ENCODE measurements at places on chromosomes 2 and 18. TPM values are rescaled to one million over a fixed set of nuclear protein-coding genes. Genes with fewer than 3 reads are reported as not detected.

- no peak for DNase-seq
Measured at GRCh38 chr2:64918220-64918886, 70.8 kb upstream of the SLC1A4 start.

DNA sequence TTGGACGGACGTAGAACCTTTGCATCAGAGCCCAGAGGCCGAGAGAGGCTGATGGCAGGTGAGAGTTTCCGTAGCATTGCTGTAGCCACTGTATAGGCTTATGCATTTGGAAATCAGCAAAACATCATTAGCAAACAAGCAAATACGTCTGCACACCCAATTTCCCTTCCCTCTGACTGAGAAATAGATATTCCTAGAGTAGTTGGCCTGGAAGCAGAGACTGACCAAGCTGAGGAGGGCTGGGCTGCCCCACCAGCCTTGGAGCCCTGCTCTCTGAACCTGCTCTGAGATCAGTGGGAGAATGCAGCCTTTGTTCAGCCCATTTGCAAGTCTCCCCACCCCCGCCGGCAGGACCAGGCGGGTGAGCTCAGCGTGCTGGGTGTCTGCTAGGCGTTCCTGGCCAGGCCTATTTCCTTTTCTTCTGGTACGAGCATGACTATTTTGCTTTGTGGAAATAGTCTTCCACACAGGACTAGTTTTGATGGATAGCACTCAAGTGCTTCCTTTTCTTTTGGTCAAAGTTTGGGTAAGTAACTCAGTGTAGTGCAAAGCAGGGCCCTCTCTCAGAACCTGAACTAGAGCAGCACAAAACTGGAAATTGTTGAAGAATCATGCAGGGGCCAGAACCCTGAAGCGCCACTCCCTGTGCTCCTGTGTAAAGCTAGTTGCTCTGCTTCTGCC, 21.9 kb upstream of the RNF149 start:
- DNase-seq = no peak

- DNase-seq = no peak
Measured at GRCh38 chr2:9428965-9429577, 5.6 kb downstream of the CPSF3 start.

- DNase-seq = no peak
Measured at GRCh38 chr2:227846831-227847230, 24.6 kb upstream of the DAW1 start.

HIBCH gene
- 42.1 TPM for total RNA-seq

DNA sequence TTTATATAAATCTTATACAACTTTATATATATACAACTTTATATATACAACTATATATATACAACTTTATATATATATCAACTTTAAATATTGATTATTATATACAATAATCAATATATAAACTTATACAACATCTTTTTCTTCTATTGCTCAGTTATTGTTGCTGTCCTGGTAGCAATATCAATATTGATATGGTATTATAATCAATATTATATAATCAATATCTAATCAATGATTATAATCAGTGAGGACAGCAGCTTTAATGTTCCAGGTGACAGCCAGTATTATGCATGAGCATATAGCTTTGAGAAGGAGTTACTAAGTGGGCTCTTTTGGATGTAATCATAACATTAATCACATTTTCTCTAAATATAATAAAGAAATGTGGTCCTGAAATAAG, 242.3 kb upstream of the SOX11 start:
- DNase-seq = no peak

- DNase-seq = no peak
Measured at GRCh38 chr2:80863147-80863714, 558.7 kb upstream of the LRRTM1 start.

RASGRP3 gene
- 23.4 TPM for total RNA-seq
